ENCODE measurements at places on chromosomes 16 and 17.

DNA sequence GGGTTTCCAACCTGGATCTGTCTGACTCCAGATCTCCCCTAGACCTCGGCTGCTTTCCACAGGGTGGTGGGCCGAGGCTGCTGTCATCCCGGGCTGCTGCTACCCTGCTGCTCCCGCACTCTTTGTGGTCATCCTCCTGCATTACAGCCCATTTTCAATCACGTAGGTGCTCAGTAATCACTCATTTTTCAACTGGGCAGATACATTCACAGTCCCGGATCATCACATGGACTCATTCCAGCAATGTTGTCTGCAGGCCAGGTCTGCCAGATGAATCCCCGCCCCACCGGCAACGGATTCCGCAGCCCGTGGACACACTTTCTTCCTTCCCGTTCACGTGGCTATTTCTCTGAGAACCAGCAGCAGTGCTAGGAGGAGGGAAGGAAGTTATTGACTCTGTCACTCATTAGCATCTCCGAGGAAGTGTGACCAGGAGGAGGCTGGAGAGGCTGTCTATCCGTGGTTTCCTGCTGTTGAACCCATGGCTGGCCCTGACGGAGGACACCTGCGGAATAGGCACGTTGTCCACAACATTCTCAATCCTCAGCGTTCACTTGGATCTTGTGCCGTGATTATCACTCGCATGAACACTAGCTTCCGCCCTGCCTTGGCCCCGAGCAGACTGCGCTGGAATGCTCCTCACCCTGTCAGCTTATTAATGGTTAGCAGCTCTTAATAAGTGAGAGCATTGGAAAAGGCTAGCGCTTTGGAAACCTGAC, 14.7 kb upstream of the ZCCHC14 start:
- no peak for DNase-seq

DNA sequence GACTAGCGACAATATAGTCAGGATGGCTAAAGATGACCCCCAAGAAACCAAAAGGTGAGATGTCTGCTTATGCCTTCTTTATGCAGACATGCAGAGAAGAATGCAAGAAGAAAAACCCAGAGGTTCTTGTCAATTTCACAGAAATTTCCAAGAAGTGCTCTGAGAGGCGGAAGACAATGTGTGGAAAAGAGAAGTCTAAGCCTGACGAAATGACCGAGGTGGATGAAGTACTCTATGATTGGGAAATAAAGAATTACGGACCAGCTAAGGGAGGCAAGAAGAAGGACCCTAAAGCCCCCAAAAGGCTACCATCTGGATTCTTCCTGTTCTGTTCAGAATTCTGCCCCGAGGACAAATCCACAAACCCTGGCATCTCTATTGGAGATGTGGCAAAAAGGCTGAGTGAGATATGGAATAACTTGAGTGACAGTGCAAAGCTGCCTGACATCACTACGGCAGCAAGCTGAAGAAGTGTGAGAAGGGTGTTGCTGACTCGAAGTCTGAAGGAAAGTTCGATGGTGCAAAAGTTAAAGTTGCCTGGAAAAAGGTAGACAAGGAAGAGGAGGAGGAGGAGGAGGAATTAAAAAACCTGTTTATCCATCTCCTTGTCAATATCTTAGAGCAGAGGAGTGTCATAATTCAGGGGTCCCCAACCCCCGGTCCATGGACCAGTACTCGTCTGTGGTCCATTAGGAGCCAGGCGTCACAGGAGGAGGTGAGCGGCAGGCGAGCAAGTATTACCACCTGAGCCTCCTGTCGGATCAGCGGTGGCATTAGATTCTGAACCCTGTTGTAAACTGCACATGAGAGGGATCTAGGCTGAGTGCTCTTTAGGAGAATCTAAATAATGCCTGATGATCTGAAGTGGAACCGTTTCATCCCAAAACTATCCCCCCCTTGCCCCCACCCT, 25.1 kb upstream of the ADGRG1 start:
- DNase-seq = no peak

DNA sequence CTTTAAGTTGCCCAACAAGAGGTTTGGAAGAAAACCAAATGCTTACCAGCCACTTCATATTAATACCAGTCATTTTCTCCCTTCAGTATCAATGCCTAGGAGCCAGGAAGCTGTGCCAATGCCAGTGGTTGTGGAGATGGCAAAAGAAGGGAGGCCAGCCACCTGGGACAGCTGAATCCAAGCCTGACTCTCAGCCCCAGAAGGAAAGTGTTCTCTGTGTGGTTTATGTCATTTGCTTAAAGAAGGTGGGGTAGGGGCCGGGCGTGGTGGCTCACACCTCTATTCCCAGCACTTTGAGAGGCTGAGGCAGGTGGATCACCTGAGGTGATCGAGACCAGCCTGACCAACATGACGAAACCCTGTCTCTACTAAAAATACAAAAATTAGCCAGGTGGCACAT, 13.4 kb downstream of the C17orf78 start:
- no peak for DNase-seq

GRCh38 chr16:85174871-85175723, 62.8 kb upstream of the CIBAR2 start:
- no peak for DNase-seq

- DNase-seq = no peak
These were observed 9.0 kb downstream of the SMYD4 start for GRCh38 chr17:1820528-1821252.

DNA sequence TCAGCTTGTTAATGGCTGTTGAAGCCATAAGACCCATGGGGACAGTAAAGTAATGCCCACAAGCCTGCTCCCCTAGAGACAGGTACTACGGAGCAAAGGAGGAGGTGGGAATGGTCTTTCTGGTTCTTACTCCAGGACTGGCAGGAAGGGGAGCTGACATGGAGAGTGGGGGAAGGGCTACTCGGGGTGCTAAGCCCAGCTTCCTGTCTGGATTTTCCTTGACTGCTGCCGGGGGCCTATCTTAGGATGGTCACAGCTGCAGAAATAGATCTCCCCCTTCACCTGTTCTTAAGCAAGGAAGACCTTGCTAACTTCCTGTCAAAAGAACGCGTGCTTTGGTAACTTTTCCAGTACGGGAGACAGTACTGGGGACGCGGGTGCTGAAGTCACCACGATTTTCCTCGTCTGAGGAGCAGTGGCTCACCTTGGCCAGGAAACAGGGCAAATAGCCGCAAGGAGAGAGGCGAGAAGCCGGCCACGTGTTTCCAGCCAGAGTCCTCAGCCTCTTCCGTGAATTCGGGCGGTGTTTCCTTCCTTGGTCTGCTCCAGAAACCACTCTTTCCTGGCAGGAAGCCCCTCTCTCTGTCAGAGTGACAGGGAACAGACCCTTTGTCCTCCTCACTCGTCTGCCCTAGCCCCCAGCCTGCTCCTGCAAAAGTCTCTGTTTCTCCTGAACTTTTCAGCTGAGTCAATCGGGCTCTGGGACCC, 656 bp upstream of the PRR29 start:
- no peak for DNase-seq

DNA sequence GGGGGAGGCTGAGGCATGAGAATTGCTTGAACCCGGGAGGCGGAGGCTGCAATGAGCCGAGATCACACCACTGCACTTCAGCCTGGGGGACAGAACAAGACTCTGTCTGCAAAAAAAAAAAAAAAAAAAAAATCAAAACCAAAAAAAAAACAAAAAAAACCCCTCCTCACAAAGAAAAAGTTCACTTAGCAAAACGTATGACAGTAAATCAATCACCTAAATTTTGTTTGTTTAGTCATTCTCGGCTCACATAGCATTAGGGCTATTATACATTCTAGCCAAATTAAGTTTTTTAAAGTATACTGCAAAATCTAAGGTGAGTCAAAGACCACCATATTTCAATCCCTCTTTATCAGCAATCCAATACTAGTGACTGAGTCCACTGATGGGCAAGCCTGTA, 5.7 kb downstream of the ZNF652 start:
- no peak for DNase-seq

DNA sequence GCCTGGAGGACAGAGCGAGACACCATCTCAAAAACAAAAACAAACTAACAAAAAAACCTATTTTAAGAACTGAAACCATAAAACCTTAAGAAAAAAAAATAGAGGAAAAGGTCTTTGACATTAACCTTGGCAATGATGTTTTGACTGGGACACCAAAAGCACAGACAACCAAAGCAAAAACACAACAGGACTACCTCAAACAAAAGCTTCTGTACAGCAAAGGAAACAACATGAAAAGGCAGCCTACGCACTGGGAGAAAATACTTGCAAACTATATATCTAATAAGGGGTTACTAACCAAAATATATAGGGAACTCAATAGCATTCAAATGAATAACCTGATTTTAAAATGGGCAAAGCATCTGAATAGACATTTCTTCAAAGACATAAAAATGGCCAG, 32.3 kb downstream of the CDR2 start:
- no peak for DNase-seq

DNA sequence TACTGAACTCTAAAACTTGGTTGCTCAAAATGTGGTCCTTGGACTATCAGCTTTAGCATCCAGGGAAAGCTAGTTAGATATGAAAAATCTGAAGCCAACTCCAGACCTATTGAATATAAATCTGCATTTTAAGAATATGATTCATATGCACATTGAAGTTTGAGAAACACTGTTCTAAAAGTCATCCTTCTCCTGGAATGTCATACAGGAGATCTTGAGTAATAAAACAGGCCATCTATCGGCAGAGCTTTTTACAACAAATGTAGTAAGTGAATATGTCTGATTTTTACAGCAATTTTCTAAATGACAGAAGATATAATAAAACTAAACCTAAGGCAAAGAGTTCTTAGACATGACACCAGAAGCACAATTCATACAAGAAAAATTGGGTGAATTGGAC, 140.4 kb downstream of the PMP22 start:
- DNase-seq = no peak

GRCh38 chr16:15949210-15950160, at the start of gene ABCC1:
ABCC1 (plus strand) TSS chr16:15949616; CDS start chr16:15949752, 136 bp downstream.
- DNase-seq = no peak

DNA sequence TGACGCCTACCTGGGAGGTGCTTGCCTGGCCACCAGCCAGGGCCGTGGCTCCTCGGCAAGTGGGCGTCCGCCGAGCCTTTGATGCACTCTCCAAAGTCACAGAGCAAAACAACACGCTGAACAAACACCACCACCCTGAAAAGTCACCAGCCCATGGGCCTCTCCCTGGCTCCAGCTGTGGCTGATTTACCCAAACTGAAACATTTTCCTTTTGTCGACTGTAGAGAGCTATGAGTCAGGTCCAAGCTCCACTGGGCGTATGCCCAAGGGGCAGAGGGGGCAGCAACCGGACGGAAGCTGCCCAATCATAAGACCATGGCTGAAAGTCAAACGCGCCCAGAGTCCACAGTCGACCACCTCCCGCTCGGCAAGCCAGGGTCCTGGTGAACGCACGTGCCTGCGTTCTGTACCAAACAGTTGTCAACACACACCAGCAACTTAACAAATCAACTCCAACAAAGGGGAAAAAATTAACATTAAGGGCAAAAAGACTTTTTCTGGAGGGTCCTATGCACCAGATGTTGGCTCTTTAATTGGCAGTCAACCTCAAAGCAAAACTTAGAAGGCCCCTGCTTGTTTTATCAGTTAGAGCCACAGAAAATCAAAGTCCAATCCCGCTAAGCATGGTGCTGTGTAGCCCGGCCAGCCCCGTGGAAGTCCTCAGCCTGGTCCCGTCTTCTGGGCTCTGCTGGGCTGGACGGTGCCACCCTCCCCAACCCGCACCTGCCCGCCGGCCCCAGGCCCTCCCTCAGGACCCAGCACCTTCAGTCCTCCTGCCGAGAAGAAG, 47.3 kb downstream of the TBC1D16 start:
- DNase-seq = no peak
